ENCODE measurements at places on chromosomes 2 and 18.

DNA sequence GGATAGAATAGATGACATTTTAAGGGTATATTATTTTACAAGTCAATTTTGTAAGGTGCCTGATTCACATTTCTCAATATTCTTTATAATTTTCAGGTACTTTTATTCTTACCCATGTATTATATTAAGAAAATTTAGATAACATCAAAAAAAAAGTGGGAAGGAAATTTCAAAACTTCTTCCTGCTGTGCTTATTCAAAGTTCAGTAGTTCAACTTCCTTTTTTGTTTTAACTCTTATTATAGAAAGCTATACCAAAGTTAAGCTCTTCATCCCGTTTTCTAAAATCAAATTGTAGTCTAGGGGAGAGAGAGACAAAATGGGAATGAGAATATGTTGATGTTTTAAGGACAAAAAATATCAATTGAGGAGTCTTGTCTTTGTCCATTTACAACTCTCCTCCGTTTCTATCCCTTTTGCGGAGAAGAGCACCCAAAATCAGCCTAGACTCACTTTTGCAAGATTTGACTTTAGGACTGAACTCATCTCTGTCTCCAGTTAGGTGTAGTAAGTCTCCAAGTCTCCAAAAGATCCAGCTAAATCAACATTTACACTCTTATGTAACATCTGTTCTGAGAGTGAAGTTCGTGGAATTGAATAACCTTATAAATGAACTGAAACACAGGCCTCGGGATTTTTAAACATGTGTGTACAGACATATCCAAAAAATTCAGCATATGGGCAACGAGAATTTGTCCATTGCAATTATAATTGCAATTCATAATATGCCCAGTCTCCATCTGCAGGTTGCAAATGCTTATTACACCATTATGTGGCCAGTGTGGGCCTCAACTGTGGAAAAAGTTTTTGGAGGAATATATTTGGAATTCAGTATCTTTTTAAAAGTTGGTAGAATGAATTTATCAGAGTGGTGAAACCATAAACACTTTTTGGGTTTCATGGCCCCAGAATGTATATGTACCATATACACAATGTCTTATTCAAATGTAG is 23.9 kb downstream of the FAM124B start:
- DNase-seq = no peak

DNA sequence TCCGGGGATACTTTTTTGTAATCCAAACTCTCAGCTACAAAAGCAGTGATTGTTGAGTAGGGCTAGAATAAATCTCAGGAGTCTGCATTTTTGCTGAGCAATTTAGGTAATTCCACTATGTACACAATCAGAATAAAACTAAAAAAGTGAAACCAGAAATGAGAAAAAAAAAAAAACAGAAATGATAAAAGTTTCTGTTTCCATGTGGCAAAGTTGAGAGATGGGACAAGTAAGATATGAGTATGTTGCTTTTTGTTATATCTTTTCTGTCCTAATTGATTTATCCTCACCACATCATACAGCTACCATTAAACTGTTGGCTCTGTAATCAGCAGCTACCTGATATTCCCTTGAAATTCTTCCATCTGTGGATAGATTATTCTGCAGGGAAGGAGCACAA is 92.7 kb downstream of the VWC2L start:
- DNase-seq = no peak

GRCh38 chr2:56648802-56649201 is 465.0 kb downstream of the CCDC85A start:
- no peak for DNase-seq

DNA sequence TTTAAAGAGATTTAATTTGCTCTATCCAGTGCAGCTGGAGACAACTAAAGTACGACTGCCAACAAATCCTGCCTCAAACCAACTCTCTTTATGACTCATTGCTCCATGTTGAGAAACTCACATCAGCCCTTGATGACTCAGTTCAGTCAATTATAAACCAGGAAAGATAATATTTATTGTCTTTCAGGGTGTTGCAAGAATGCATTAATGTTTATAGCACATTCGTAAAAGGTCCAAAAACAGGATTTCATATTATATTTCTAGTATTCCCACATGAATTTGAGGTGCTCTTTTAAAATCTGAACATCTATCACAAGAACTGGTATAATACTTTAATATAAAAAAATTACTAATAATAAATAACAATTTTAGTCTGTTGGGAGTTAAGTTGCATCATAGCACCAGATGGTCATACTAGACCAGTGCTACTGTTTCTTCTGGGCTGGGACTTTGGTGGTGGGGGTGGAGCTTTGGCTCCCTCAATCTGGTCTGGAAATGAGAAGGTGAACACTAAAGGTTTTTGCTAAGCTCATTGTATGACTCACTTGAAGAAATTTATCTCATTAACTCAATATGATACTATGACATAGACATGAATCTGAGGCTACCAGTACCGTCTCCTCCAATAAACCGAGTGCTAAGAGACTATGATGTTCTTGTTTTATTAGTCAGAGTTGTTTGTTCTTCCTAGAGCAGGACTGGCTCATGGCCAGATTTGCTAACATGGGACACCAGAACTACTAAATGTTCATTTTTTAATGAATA is 26.6 kb upstream of the MAP3K20 start:
- no peak for DNase-seq

GRCh38 chr2:31265234-31265633 is 31.3 kb downstream of the EHD3 start:
- DNase-seq = no peak

GRCh38 chr2:111918383-111918806 is 20.0 kb downstream of the MERTK start:
- DNase-seq = no peak
